Hepatocyte (in vitro differentiated cells): ENCODE measurements at places on chromosomes 7 and 10. TPM values are rescaled to one million over a fixed set of nuclear protein-coding genes. Genes with fewer than 3 reads are reported as not detected.

MDFIC gene
- total RNA-seq = 14.5 and 18.5 TPM in 2 replicates

ZNF503 gene
- total RNA-seq = 17.6 and 19.6 TPM in 2 replicates

ABCC2 gene
- 56.7 and 63.1 TPM in 2 replicates for total RNA-seq

HMX3 gene
- total RNA-seq = not detected in 2 replicates

SAP25 gene
- total RNA-seq = not detected in 2 replicates

CTAGE4 gene
- total RNA-seq = 5.5 and 5.8 TPM in 2 replicates

DNA sequence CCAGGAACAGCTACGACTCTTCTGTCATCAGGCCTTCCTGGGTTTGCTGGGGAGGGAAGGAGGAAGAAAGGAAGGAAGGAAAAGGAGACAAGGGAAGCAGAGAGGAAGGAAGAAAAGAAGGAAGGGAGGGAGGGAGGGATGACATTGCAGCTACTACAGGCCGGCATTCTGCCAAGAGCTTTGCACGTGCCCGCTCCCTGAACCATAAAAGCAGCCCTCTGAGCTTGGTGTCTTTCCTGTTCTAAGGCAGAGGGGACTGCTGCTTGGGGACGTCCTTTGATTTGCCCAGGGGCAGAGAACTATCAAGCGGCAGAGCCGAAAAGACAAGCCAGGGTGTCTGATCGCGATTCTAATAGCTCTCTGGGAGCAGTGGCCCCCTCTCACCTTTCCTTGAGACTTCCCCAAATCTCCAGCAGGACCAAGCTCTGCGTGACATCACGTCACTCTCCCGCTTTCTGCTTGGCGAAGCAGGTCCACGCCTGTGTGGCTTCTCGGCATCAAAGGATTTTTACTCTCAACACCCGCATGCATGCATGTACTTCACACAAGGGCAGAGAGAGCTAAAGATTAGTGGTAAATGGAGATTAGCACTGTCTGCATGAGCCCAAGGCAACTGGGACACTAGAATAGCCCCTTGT is 167.8 kb upstream of the AUTS2 start:
- DNase-seq = peak; percentile 46

- peak; percentile 74 for DNase-seq
Measured at GRCh38 chr10:102642736-102643335, 1.4 kb upstream of the TRIM8 start.

DNA sequence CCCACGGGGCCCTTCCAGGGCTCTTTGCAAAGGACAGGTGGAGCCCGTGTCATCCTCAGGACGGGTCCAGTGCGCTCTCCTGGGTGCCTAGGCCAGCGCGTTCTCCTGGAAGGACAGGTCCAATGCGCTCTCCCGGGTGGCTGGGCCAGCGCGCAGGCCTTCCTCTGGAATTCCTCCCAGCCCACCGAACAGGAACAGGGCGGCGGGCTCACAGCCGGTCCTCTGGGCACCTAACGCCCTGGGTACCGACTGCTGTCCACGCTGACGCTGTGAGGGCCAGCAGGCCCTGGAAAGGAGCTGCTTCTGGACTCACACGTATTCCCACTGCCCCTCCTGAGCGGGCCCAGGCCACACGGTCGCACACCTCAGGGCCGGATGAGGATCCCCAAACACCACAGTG is 49.3 kb downstream of the STK32C start:
- DNase-seq = no peak

DNA sequence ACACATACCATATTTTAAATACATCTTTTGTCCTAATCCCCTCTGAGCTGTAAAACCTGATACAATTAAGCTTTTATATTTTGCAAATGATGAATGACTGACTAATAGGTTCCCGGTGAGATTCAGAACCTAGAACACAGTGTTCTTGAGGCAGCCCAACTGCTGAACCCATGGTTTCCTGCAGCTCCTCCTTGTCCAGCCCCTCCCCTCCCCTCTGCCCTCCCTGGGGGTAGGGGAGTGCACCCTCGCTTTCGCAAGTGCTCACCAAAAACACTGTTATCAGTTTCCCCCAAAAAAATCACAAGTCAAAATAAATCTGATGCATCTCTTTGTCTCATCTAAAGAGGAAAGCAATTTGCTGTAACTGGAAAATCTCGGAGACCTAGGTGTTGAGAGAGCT is 602.8 kb downstream of the KCNMA1 start:
- no peak for DNase-seq

DNA sequence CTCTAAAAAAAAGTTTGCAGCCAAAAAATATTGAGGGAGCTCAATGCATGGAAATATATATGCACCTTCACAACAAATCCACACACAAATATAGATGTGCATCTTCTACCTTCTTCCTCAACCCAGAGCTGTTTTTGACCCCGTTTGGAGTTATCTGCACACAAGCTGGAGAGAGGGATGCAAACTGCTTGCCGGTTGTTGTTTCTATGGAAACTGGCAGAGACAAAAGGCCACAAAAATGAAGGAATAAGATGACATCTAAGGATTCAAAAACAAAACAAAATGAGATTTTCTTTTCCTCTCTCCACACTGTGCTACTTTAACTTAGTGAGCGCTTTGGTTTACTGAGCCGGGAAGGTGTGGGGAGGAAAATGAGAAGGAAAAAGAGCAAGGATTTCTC is 210.2 kb upstream of the AGK start:
- DNase-seq = no peak

DNA sequence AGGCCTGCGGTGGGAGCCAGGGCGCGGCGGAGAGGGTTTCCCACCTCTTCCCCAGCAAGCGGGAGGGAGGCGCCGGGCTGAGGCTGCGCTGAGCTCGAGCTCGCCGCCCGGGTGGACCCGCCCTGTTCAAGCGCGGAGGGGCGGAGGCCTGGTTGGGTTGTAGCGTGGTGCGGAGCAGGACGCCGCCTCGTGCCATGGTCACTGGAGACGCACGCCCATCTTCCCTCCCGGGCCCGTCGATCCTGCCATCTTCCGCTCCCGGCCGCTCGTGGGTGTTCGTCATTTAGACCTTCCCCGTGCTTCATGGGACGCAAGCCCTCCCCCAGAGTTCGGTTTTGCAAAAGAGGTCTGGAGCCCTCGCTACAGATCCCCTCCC is 9.3 kb upstream of the EN2 start:
- DNase-seq = no peak

GRCh38 chr10:92567952-92568600 is 5.8 kb downstream of the IDE start:
- DNase-seq = peak; percentile 9

DNA sequence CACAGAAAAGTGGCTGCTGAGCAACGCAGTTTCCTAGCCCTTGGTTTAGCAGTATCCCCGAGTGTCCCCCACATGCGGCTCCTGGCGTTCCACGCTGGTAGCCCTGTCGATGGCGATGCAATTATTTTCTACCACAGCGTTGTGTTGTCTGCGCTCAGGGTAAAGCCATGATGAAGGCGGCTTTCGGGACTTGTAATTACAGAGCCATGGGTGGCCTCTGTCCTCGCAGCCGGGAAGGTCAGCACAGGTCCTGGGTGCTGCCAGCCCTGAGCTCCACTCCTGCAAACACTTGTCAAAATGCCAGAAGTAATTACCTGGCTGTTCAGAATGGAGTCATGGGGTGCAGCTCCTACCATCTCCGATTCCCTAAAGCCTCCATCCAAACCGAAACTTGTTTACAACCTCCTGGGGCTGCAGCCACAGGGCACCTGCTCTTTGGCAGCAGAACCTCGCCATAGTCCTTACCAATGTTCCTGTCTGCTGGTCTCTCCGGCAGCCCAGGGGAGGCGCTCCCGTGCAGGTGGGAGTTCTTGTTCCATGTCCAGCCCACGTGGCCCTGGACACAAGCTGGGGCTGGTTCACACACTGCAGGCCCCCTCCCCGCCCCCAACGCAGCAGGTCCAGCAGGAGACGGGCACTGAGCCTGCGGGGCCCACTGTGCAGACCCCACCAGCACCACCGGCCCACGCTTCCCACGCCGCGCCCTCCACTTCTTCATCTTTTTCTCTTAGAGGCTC is 512.6 kb downstream of the PTPRN2 start:
- no peak for DNase-seq

DNA sequence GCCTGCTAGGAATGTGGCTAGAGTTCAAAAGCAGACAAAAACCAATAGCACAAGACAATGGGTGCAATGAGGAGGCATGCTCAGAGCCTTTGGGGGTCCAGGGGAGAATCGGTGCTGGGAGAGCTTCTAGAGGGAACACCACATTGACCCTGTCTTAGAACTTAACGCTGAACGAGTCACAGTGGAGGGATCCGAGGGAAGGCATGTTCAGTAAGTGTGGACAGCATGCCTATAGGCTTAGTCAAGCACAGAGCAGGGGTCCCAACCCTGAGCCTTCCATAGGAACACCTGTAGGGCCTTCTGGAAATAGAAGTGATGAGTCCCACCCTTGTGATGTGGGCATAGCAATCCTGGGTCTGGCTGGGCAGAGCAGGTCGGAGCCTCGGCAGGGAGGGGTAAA is 148.7 kb downstream of the PKD1L1 start:
- no peak for DNase-seq

DNA sequence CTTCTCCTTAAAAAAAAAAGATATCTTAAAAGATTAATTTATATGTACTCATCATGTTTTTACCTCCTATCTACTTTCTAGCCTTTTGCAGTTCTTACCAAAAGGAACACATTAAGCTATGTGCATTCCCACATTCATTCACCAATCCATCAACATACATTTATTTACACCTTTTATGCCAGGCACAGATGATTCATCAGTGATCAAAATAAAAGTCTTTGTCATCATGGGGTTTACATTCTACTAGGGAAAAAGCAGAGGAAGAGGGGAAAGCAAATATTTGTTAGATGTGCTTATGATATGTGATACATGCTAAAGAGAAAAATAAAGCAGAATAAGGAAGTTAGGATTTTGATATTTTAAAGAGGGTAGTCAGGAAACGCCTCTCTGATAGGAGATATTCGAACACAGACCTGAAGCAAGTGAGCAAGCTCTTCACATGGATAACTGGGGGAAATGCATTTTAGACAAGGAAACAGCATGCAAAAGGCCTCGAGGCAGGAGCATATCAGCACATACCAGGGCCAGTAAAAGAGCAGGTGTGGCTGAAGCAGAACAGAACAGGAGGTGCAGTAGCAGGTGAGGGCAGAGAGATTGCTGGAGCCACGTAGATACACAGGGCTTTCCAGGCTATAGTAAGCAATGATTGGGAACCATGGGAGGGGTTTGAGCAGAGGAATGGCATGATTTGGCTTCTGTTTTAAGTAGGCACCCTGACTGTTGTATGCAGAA is 67.4 kb downstream of the REEP3 start:
- peak; percentile 16 for DNase-seq

GRCh38 chr10:102776779-102777456 is 33.2 kb downstream of the WBP1L start:
- DNase-seq = peak; percentile 90

DNA sequence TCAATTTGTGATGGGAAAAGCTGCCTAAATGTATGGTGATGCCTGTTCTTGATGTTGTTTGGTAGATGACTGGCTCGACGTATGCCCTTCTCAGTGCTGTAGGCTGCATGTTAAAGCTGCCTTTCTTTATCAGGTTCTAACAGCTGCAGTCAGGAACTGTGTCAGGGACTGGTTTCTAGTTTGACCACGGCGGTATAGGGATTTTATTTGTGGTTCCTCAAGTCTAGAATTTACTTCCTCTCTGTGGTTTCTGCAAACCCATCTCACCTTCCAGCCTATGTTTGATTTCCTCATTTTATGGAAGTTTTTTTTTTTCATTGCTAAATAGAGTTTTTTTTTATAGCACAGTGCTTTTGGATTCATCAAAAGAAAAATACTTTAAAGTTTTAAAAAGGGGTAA is 26.5 kb downstream of the LMTK2 start:
- DNase-seq = no peak

DNA sequence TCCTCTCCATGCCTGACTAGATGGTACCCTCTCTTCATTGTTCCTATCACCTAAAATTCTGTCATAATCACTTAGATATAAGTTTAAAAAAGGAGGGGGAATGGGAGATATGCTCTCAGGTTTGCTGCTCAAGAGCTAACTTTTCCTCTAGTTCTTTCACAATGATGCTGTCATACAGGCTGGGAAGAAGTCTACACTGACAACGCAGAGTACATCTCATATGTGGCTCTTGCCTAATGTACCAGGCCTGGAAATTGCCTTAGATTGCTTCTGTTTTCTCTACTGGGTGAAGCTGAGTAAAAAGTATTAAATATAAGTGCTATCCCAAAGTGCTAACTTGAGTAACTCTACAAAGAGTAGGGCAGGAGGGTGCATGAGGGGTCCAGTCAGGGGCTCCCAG is 43.8 kb upstream of the BET1 start:
- no peak for DNase-seq

DNA sequence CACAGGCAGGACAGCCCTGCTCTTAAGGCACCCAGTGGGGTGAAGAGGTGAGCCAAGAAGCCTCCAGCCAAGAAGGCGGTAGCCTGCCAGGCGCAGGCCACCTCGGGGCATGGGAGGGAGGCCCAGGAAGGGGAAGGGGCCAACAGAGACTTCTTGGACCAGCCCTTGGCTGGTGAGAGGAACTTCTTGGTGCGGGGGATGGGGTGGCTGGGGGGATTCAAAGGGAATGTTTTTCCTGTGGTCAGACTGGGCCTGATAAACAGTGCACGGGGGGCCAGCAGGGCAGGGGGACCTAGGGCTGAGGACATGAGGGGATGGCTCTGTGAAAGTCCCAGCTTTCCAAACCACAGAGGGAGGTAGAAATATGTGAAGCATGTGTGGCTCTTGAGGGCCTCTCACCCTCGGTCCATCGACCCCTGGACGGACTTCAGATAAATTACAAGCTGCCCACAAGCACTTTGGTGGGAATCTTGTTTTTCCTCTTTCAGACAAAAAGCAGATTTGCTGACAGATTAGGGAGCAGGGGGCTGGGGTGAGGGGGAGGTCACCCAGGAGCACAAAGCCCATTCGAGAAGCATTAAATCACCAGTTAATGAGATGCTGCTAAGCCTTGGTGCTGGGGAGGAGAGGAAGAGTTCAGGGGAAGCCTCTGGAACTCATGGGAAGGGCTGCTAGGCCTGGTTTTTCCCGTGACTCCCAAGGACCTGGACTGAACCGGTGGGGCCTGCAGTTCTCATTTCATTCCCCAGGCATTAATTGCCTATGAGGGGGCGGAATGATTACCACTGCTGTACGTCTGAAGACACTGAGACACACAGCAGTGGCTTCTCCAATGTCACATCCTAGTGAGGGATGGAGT is 11.3 kb downstream of the CRYGN start:
- peak; percentile 49 for DNase-seq

DNA sequence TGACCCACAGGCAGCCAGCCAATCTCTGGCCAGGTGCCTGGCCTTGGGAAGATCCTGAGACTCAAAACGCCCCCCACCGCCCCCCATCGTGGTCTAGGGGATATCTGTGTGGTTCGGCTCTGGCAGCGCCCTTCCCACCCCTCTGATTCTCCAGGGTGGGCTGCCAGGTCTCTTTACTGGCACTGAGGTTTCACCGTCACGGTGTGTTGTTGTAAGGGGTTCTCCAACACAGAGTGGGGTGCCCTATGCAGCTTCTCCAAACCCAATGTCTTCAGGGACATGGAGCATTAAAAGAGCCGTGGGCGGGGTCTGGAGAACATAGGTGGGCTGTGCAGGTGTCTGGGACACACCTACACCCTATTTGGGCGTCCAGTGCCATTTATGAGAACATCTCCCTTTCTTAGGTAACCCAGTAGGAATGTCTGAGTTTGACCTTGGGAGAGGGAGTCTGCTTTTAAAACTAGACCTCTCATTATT is 1.5 kb downstream of the MAFK start:
- peak; percentile 60 for DNase-seq

GRCh38 chr7:157755741-157756140 is 418.9 kb downstream of the DNAJB6 start:
- no peak for DNase-seq

- DNase-seq = peak; percentile 19
Measured at GRCh38 chr7:73716318-73716890, 3.1 kb downstream of the STX1A start.
